ENCODE measurements at places on chromosomes 11 and 22.

- DNase-seq, result no peak
Measured at GRCh38 chr22:38193580-38193979, 8.2 kb upstream of the MAFF start.

DNA sequence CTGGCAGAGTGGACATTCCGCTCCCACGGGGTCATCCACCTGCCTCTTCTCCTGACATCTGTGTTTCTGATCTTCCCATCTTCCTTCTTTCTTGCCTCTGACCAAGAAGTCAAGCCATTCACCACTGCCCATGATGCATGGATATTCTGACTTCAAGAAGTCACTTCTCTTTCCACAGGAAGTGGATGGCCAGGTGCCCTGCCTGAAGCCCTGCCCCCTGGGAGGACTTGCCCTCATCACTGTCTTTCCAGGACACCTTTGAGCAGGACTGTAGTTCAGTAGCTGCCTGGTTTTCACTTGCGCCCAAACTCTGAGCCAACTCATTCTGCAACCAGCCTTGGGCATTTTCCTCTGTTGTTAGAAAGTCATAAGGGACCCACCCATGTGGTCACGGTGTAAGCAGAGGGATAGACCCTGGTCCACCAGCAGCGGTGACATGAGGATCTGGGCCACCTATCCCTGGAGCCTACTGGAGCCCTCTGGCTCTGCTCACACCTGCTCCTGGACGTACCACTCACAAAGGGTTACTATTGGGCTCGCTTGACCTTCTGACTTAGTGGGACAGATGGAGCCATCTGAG is 6.9 kb downstream of the CYTH4 start:
- DNase-seq, result no peak

GRCh38 chr11:112806876-112807275 is 154.3 kb upstream of the NCAM1 start:
- no peak for DNase-seq

DNA sequence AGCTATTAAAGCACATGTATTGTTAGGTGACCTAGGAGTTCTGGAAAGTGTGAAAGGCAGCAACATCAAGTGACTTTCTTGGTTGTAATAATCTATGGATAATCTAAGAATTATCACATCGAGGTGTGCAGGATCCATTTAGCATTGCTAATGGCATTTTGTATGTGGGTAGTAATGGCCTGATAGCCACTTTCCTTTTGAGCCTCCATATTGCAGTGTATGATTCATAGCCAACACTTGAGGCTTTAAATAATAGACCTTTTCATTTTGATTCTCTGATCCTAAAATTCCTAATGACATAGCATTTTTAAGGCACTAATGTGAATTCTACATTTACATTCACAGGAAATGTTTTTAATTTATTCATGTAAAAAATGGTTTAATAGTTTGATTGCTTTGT is 759.4 kb downstream of the NELL1 start:
- DNase-seq, result no peak

DNA sequence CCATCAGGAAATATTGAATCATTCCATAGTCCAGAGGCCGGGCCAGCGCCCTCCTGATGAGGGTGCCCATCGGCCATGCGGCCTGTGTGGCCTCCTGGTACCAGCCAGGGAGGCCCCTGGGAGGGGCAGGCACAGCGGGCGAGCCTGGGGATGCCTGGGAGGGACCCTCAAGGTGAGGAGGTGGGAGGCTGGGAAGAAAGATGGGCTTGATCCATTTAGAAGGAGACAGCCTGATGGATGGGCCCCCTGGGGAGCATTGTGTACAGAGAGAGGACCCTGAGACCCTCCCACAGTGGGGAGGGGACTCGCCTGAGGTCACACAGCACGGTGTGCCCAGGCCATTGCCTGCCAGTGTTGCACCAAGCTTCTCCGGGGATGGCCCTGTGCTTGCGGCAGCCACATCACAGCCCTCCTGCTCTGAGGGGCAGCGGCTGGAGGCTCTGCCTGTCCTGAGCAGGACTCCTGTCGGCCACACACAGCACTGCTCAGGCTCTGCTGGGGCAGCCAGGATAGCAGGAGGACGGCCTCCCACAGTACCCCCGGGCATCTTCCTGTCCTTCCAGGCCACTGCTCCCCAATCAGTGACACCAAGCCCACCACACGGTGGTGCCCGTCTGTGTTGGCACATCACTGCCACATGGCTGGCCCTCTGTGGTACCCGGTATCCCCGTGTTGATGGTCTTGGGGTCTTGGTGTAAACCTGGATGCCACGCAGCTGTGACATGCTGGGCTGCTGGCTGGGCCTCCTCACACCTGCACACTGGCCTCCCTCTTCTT is 290.0 kb downstream of the TBC1D22A start:
- DNase-seq, result no peak

GRCh38 chr11:111335549-111335948 is 37.2 kb downstream of the POU2AF3 start:
- DNase-seq, result no peak

DNA sequence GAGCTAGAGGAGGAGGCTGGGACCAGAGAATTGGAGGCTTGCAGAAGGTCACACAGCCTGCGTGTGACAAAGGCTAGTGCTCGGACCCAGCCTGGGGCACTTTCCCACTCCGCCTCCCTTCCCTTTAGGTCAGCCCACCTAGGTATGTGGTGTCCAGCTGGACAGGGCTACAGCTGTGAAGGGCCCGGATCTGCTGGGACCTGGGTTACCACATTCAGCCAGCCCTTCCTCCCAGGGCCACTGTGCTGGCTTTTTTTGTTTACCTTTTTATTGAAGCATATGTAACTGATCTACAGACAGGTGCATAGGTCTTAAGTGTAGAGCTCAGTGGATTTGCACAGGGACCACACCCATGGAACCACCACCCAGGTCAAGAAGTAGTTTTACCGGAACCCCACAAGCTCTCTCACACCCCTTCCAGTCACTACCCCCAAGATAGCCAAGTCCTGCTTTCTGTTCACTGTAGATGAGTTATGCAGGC is 8.7 kb downstream of the CAPN5 start:
- DNase-seq, result no peak

DNA sequence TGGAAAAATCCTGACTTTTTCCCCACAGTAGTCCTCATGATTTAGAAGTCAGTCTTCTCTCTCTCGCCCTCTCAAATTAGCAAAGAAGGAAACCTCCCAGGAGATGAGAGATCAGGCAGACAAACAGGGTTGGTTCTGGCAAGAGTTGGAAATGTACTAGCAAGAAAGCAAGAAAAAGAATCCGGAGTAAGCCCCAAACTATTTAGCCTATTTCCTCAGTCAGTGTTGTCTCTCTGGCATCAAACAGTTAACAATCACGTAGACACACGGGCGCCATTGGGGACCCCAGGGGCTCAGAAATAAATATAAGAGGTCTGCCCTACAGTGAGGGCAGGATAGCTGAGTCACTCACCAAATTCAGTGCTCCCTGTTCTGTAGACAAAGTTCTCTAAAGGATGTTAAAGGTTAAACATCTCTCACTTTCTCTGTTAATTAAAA is 4.7 kb downstream of the C11orf52 start:
- no peak for DNase-seq

DNA sequence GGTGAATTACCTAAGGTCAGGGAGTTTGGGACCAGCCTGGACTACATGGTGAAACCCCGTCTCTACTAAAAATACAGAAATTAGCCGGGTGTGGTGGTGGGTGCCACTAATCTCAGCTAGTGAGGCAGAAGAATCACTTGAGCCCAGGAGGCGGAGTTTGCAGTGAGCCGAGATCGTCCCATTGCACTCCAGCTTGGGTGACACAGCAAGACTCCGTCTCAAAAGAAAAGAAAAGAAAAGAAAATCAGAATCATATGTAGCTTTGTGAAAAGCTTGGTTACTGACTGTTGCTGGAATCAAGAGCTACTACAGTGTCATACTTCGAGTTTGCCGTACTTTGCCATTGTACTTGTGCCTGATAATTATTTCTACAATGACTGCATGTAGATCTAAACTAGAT is 4.2 kb upstream of the TMEM135 start:
- no peak for DNase-seq

GRCh38 chr22:45891996-45892621 is 84.9 kb downstream of the WNT7B start:
- no peak for DNase-seq

DNA sequence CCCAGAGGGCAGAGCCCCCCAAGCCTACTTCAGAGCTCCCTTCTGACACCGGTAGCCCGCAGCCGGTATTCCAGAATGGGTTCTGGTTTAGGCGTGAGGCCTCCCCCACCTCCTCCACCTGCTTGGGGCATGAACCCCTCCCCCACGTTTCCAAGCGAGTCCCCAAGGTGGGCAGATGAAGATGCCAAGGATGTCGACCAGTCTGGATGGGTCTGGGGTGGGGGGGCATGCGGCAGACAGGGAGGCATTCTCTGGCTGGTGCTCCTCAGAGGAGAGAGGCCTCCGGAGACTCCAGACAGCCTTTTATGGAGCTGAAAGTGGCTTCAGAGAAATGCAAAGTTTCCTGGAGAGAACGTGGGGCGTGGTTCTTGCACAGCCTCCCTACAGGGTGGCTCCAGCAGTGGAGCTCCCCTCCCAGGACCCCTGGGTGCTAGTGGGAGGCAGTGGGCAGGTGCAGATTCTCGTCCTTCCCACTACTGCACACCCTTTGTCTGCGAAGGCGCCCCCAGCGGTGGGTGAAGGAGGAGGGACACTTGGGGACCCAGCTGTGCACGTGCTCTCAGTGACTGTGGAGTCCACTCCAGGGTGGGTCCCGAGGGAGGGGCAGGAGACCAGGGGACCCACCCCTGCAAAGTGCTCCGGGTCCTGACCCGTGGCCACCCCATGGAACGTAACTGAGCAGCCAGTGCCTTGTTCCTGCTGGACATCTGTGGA is 4.2 kb downstream of the CCND1 start:
- no peak for DNase-seq

DNA sequence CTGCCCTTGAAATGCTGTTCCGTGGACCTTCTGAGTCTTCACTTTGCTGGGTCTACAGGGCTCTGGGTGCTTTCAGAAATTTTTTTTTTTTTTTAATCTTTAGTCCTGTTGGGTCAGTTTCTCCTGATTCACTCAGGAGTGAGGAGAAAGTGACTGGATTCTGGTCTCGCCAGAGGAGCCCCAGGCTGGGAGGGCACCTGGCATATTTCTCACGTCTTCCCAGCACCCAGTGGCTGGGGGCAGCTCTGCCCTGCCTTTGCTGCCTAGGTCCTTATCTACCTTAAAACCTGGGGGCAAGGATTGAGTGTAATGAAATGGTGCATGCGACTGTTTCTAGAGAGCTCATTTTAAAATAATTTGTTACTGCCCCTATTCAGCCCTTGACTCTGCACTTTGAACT is 23.3 kb downstream of the SAMM50 start:
- no peak for DNase-seq

DNA sequence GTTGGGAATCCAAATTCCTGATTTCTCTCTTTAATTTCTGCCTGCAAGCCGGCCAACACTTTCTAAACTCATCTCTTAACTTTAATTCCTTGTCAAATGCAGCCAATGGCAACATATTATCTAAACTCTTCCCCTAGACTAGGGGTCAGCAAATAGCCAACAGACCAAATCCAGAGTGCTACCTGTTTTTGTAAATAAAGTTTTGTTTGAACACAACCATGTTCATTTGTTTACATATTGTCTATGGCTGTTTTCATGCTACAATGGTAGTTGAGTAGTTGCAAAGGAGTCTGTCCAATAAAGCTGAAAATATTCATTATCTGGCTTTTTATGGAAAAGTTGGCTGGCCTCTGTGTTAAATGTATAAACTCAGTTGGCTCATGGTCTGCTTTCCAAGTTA is 37.2 kb upstream of the RASSF10 start:
- DNase-seq, result no peak

GRCh38 chr11:10750838-10751580 is at the start of gene CTR9:
Gene CTR9, plus strand, starts transcription at chr11:10751246. Its CDS starts 167 bp downstream, at chr11:10751413.
- peak; percentile 86 for DNase-seq

- DNase-seq, result no peak
Measured at GRCh38 chr11:108973402-108974162, 308.7 kb downstream of the DDX10 start.

DNA sequence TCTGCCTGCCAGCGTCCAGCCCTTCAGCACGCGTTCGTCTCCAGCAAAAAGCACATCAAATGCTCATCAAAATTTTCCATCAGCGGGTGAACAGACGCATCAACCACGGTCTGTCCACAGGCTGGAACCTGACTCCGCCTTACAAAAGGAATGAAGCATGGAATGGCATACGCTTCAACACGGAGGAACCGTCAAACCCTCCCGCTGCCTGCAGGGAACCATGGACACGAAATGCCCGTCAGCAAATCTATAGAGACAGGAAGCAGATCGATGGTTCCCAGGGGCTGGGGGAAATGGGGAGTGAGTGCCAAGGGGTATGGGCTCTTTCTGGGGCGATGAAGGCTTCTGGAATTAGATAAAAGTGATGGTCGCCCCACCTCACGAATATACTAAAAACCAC is 16.2 kb downstream of the TSSC4 start:
- DNase-seq, result no peak

DNA sequence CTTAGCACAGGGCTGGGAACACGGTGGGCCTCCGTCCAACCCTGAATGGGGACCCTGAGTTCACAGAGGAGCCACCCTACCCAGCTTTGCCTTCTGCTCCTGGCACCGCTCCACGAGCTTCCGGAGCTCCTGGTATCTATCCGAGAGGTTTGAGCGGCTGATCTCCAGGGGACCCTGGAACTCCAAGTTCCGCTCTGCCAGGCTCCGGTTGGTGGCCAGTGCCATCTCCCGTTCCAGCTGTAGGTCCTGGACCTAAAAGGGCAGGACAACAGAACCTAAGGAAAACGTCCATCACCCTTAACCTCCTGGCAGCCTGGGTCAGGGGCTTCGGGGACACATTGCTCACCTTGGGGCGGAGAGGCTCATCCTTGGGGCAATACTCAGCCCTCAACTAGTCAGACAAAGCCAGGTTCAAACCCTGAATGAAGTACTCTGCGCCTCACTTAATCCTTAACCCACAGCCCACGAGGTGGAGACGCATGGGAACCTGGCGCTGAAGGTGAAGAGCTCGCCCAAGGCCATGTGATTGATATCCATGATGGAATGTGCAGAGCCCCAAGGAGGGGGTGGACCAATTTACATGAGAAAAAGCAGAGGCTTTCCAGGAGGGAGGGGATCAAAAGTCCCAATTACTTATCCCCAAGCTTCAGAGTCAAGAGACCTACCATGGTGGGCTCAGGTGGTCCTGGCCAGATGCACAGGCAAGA is 27.1 kb downstream of the VPS37C start:
- no peak for DNase-seq

GRCh38 chr11:107856180-107856980 is 2.2 kb downstream of the SLC35F2 start:
- DNase-seq, result no peak

DNA sequence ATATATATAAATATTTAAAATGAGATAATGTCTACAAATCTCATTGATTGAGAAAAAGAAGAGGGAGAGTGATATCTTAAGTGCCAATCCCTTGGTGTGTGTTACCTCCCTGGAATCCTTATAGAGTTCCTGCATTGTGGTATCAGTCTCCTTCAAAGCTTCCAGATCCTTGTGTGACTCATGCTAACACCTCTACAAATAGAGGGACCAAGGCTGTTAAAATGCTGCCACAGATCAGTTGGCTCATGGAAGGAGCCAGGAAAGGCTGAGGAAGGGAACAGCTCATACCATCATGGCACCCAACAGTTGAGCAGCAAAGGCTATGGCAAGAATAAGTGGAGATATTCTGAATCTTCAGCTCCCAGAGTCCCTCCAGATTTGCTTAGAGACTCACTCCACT is 163.6 kb upstream of the ISX start:
- no peak for DNase-seq

GRCh38 chr22:50581950-50582492 is 628 bp downstream of the CHKB start:
- no peak for DNase-seq

Data from activated CD4-positive, alpha-beta T cell treated with anti-CD3 and anti-CD28 coated beads, Interleukin-2, amount 50 U/mL, for 24 hours (primary cell).